Glomerular endothelial cell (primary cell): ENCODE measurements at places on chromosomes 12 and 14. TPM values are rescaled to one million over a fixed set of nuclear protein-coding genes. Genes with fewer than 3 reads are reported as not detected.
A peak's percentile ranks its signal among the peaks of the same experiment; 100 is the strongest.

The GUCY2C gene
- total RNA-seq, result not detected in 2 replicates

The FAR2 gene
- 46.4 and 51.4 TPM in 2 replicates for total RNA-seq

The LMNTD1 gene
- 0.82 TPM in 1 of 2 replicates, not detected in the other for total RNA-seq

DNA sequence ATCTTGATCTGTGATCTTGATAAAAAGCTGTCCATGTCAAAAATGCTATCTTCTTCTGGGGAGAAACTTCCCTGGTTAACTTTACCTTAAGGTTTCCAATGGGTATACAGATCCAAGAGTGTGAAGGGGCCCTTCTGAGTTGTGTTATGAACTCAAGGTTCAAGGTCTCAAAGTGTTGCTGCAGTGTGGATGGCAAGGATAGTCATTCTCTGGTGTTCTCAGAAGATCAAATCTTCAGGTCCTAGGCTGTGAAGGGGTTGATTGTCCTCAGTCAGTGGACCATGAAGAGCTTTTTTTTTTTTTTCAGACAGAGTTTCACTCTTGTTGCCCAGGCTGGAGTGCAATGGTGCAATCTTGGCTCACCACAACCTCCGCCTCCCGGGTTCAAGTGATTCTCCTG, 114.4 kb downstream of the SPTSSA start:
- no peak for DNase-seq

DNA sequence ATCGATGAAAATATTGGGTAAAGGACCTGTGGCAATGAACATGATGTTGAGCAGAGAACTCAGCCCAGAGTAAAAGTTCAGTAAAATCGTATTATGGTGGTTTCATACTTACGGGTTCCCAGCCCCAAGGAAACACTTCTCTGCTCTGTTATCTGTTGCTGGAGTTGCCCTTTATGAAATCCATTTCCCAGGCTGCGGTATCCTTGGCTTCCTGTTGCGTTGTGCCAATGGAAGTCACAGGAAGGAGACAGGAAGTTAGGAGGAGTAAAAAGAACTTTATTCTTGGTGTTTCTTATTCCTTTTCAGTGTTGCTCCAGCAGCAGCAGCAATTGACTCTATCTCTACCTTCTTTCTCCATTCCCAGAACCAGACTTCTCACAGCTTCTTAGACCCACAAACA, 965.2 kb downstream of the VRK1 start:
- DNase-seq, result no peak

The KRT6B gene
- not detected in 2 replicates for total RNA-seq

The MYH6 gene
- total RNA-seq, result not detected in 2 replicates

DNA sequence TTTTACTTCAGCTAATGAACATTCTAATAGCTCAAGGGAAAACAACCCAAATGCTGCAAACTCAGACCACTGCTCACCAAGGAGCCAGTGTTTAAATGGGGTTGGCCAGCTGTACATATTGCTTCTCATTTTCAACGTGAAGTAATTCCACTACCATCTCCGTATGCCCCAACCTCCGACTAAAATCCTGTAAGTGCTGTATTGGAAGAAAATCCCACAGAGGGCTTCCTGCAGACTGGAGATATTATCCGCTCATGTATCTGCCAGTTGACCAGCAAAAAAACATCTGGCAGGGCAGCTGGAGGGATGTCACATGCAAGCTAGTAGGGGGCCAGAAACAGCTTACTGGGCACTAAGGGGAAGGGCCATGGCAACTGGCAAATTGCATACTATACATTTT, 485.0 kb downstream of the SNAPC1 start:
- no peak for DNase-seq

GRCh38 chr12:32917094-32917611, 20.6 kb upstream of the PKP2 start:
- no peak for DNase-seq

GRCh38 chr14:87994974-87995373, 2.0 kb upstream of the GALC start:
- DNase-seq, result no peak

- DNase-seq, result no peak
These were observed 103.6 kb downstream of the SSPN start for GRCh38 chr12:26298785-26299621.

The USP5 gene
- 74.8 and 77.1 TPM in 2 replicates for total RNA-seq

DNA sequence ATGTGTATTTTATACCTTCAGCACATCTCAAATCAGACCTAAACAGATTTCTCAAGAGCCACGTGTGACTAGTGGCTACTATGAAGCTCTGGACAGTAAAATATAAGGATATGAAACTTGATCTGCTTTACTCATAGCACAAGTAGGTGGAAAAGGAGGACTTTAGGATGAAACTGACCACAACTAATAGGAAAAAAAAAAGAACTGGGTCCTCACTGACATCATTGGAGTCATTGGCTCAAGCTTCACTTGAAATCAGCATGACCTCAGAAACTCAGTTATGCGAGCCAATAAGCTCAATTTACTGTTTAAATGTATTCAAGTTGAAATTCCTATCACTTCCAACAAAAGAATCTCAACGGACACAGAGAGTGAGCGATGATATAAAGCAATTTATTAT, 34.1 kb upstream of the CIT start:
- no peak for DNase-seq

The ADAMTS20 gene
- not detected in 2 replicates for total RNA-seq

The RSRC2 gene
- total RNA-seq, result 31.4 and 42.0 TPM in 2 replicates

The PRKD1 gene
- total RNA-seq, result 7.2 and 12.3 TPM in 2 replicates

The C1QL4 gene
- total RNA-seq, result not detected in 2 replicates

GRCh38 chr12:29782871-29783772, 620 bp downstream of the TMTC1 start:
- no peak for DNase-seq

GRCh38 chr12:109804820-109805761, 28.1 kb downstream of the TRPV4 start:
- DNase-seq, result peak; percentile 5

The PLA2G1B gene
- total RNA-seq, result not detected in 2 replicates

DNA sequence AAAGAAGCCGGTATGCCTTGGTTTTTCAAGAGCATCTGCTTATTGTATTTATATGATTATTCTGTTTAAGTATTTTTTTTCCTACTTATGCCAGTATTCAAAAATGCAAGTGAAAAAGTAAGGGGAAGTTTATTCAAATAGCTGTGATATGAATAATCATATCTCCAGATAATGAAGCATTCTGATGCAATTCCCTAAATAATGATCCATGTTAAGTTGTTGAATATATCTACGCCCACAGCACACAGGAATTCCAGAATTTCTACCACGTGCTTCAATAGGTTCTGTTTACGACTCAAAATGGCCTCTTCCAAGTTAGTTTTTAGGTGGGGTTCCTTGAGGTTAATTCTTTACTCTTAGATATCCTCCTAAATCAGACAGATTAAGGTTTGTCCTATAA, 208.3 kb downstream of the NAV3 start:
- DNase-seq, result no peak

DNA sequence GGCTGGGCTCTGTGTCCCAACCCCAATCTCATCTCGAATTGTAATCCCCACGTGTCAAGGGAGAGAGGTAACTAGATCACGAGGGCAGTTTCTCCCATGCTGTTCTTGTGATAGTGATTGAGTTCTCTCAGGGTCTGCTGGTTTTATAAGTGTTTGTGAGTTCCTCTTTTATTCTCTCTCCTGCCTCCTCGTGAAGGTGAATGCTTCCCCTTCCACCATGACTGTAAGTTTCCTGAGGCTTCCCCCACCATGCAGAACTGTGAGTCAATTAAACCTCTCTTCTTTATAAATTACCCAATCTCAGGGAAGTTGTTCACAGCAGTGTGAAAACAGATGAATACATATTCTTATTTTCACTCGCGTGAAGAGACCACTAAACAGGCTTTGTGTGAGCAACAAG, 148.2 kb downstream of the TMEM30B start:
- no peak for DNase-seq

DNA sequence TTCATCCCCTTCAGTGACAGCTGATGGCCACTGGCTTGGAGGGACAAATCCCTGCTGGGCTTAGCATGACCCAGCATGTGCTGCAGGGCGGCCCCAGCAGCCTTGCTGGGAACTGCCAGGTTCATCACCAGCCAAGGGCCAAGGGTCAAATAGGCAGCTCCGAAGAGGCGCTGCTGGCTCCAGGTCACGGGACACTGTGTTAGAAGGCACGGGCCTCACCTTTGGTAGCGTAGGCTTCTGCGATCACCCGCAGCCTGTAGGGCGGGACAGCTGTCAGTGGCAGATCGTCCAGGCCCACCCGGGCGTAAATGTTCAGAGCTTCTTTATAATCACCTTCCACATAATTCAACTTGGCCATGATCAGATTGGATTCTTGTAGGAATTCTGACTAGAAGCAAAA, 35.7 kb downstream of the TTC7B start:
- DNase-seq, result no peak

The LYSET gene
- 8.9 and 11.2 TPM in 2 replicates for total RNA-seq

DNA sequence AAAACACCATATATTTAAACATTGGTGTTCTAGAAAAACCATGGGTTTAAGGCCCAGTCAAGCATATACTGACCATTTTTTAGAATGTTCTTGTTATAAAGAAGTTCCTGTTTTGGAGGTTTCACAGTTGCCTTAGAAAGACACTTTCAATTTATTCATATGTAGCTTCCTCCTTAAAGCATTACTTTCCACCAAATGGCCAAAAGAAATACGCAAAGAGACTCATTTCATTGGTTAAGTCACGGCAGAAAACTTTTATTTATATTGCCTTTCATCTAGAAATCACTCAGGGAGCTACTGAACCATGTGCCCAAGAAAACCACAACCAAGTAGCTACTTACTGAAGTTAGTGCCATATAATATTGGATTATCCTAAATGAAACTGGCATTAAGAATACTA, 40.0 kb downstream of the MYBPC1 start:
- DNase-seq, result no peak

The KRT79 gene
- total RNA-seq, result 0.10 and 0.12 TPM in 2 replicates

DNA sequence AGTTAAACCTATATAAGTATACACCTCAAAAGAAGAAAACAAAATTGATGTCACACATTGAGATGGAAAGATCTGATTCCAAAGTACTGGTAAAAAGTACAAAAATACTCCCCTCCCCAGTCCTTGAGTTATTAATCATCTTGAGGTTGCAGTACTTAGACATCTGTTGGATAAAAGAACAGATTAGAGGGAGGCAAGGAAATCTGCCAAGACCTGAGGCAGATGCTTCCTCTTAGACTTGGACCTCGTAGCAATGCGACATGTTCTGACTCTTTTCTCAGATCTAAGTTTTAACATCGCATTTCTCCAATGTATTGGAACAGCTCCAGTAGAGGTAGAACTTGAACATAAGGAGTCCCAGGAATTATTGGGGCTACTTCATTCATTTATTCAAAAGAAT, 187.9 kb upstream of the GRIN2B start:
- no peak for DNase-seq

DNA sequence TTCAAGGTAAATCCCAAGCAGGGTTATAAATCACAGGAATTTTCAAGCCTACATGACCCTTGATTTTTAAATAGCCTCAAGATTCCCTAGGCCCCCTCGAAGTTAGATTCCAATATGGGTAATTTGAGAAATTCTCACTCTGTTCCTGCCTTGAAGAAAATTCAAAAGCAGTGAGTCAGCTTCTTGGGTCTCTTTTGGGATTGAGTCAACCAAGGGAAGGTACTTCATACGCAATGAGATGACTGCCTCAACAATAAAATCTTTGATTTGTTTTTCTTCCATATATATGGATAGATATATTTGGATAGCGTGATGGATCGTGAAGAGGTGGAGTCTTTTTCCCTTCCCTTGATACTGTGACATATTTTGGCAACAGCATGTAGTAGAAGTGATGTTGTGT, 180.4 kb upstream of the ATP2B1 start:
- DNase-seq, result no peak

GRCh38 chr12:64790166-64790565, 31.0 kb upstream of the GNS start:
- no peak for DNase-seq

GRCh38 chr14:23028799-23029198, 5.9 kb downstream of the PSMB5 start:
- DNase-seq, result no peak

- peak; percentile 3 for DNase-seq
These were observed 515 bp upstream of the ABCC9 start for GRCh38 chr12:21941506-21942376.

The MPHOSPH9 gene
- 26.2 and 31.3 TPM in 2 replicates for total RNA-seq

The HOTAIR gene
- 0.12 TPM in 1 of 2 replicates, not detected in the other for total RNA-seq

The TSHR gene
- not detected in 2 replicates for total RNA-seq

The GPR84 gene
- not detected in 2 replicates for total RNA-seq
